ENCODE measurements at places on chromosomes 3 and 15.

DNA sequence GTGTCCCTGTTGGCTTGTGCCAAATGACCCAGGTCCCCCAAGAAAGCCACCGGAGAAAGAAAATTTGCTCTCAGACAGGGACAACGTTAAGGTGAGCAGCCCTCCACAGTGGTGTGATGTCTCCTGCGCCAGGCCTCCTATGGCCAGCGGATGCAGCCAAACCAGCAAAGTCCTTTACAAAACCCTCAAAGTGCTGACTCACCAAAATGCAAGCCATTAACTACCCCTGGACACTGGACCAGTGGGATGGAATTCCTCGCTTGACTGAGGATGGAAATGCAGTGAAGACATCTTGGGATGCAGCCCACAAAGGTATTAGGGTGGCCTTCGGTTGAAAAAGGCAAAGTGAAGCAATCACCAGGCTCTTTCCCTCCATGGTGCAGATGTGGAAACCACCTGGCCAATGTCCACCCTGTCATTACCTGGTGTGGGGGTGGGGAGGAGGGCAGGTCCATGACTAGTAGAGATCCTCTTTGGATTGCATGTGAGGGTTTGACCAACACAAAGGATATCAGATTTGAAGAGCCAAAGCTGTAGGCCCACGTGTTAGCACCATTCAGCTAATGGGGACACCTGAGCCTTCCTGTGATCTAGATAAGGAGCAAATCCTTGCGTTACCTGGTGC is 127.4 kb upstream of the SLC6A11 start:
- no peak for DNase-seq

- DNase-seq = no peak
These were observed 494.1 kb downstream of the GABRG3 start for GRCh38 chr15:27464941-27465612.

GRCh38 chr15:31306426-31307269 is 20.0 kb upstream of the KLF13 start:
- no peak for DNase-seq

DNA sequence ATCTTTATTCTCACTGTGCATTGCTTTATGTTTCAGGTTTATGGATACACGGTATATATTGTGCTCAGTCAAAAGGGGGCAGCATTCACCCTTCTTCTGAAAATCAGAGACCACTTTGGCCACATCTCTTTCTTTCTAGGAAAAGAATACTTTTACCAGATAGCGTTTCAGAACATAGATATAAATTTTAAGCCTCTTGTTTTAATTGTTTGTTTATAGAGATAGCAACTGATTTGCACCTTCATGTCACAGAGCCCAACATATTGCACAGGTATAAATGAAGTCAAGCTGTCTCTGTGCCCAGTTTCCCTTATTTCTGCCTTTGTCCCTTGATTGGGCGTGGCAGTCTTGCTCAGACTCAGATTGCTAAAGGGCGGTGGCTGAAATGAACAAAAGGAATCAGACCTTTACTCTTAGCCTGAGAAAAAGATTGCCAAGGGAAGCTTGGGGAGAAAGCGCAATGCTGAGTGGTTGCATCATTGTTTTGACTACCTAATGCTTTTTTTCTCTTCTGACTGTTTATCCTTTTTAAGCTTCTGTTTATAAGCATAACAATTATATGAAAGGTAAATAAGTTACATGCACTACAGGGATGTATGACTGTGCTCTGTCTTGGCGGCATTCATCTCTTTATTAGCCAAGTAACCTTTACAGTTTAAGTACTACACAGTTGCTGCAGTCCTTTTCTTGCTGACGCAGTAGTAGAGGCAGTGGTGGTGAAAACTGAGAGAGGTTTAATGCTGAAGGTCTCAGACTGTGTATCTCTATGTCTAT is 70.8 kb upstream of the ZBTB20 start:
- DNase-seq = peak; percentile 60

- DNase-seq = no peak
These were observed 326.4 kb upstream of the IGF1R start for GRCh38 chr15:98321896-98322295.

GRCh38 chr3:195094191-195094921 is 176.6 kb downstream of the XXYLT1 start:
- DNase-seq = no peak

- no peak for DNase-seq
These were observed 45.2 kb downstream of the SPRED1 start for GRCh38 chr15:38297623-38298388.

- DNase-seq = no peak
These were observed 202.6 kb downstream of the MEX3B start for GRCh38 chr15:81843226-81843625.

GRCh38 chr15:59169251-59169708 is 37.4 kb upstream of the LDHAL6B start:
- DNase-seq = peak; percentile 29
